ENCODE measurements at places on chromosomes 3 and 15. TPM values are rescaled to one million over a fixed set of nuclear protein-coding genes. Genes with fewer than 3 reads are reported as not detected.

GABRR3 gene
- not detected for total RNA-seq

GRCh38 chr3:171817074-171817800 lies 7.0 kb upstream of the PLD1 start:
- H3K27ac ChIP-seq, result no peak overlapping the region
- peaks cover 6% of the 10 kb centered on the region for H3K4me1 ChIP-seq
- peaks cover 9% of the 10 kb centered on the region for H3K27me3 ChIP-seq
- DNase-seq, result no peak
- H3K36me3 ChIP-seq, result no peaks in the 10 kb centered on the region
- no peak overlapping the region for H3K4me3 ChIP-seq

ZPLD1 gene
- not detected for total RNA-seq

SERINC4 gene
- 0.14 TPM for total RNA-seq

- no peak overlapping the region for H3K27ac ChIP-seq
- H3K36me3 ChIP-seq, result peaks cover 2% of the 10 kb centered on the region
- DNase-seq, result no peak
Observed at GRCh38 chr3:72658466-72659100, 189.7 kb downstream of the SHQ1 start.
